NCI-H2171 treated with DMSO at 0.1 percent for 48 hours (cell line): ENCODE measurements at places on chromosomes 7 and 10.
A peak's percentile ranks its signal among the peaks of the same experiment; 100 is the strongest.

DNA sequence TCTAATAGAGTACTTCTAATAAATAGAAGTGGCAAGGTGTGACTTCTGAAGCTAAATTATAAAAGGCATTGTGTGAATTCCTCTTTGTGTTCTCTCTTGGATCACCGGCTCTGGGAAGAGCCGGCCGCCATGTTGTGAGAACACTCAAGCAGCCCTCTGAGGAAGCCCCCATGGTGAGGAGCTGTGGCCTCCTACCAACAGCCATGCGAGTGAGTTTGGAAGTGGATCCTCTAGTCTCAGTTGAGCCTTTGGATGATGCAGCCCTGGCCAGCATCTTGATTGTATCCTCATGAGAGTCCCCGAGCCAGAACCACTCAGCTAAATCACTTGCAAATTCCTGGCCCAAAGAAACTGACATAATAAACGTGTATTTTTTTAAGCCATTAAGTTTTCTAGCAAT lies 94.5 kb upstream of the CARD11 start:
- no peak for DNase-seq

DNA sequence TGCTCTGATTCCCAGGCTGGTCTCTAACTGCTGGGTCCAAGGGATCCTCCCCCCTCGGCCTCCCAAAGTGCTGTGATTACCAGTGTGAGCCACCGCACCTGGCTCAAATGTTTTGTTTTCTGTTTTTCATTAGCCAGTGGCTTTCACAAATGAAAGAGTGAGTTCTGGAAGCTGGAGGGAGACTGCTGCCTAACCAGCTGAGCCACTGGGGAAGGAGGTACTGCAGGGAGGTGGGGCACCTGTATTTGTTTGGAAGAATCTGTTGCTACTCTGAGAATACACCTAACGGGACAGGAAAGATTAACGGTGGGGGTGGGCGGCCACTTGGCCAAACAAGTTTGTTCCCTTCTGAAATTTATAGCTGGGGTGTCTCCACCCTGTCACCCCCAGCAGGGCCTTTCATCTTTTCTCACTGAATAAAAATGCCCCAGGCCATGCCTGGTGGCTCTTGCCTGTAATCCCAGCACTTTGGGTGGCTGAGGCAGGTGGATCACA lies 4.7 kb downstream of the STOX1 start:
- no peak for DNase-seq

DNA sequence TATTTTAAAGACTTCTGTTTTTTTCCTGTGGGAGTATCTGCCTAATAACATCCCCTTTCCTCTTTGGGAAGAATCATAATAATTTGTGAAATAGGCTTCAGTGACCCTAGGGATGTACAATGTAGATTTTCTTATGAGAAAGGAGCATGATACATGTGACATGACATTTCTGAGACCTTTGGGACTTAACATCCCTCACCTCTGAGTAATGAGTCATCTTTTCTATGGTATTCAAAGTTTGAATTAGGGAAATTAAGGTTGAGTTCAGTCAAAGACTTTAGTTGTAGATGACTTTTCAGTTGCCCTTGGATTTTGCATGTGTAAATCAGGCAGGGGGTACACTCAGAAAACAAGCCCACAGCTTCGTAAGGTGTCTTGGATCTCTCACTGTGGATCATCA lies 14.3 kb downstream of the GRK5 start:
- no peak for DNase-seq

- DNase-seq: no peak
These were observed 652 bp downstream of the OR2A12 start for GRCh38 chr7:144086730-144087129.

GRCh38 chr10:46267132-46267985 lies 19.4 kb upstream of the ANTXRL start:
- no peak for DNase-seq

GRCh38 chr7:145732521-145732920 lies 384.1 kb upstream of the CNTNAP2 start:
- no peak for DNase-seq

- DNase-seq: no peak
These were observed 23.2 kb downstream of the NKX2-3 start for GRCh38 chr10:99555825-99556523.

DNA sequence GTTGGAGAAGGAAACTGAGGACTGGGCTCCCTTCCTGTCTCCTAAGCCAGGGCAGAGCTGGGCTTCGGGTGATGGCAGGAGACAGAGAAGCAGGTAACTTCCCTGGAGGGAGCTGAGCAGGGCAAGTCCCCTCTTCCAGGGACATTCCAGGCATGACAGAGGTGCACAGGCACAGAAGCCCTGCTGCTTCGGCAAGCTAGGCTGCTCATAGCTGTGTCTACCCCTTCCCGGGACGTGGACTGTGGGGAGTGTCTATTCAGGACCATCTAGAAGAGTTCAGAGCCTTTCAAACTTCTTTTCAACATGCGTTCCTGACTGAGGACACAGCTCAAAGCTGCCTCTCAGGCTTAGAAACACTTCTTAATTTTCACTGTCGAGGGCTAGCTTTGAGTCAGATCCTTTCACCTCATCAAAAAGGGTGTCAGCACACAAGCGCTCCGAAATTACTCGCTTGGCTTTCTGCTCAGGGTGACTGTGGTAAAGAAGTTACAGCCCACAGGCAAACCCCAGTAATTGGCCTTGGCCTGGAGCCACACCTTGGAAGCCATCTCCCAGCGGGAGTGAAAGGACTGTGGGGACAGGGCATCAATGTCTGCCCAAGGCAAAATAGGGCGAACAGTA lies 63.7 kb upstream of the STEAP1B start:
- DNase-seq: no peak

DNA sequence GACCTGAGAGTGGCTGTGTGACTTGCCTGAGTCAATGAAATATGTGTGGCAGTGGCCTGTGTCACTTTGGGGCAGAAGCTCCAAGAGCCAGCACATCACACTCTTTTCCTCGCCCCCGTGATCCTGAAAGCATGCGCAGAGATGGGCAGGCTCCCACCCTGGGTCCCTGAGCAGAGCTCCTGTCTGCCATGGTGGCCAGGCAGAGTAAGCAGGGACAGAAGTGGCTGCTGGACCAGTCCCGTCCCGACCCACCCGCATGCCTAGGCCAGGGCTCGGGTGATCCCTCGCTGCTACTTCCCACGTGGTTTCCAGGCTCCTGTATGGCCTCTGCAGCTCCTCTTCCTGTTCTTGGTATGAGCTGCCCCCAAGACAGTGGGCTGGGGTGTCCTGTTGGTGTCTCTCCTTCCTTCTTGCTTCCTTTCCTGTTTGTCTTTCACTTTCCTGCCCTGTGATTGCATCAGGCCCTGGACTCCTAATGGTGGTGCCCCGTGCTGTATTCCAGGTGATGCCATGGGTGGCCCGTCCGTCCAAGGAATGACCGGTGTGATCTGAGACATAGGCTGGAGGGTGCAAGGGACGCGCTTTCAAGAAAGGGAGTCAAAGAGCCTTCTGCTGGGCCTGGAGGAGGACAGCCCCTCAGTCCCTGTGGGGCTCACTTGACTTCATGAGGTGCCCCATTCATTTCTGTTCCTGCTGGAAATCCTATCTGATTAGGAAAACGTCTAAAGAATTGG lies 71.4 kb upstream of the SHH start:
- DNase-seq: no peak

- DNase-seq: no peak
These were observed 328.4 kb upstream of the NFE2L3 start for GRCh38 chr7:25823571-25823970.

DNA sequence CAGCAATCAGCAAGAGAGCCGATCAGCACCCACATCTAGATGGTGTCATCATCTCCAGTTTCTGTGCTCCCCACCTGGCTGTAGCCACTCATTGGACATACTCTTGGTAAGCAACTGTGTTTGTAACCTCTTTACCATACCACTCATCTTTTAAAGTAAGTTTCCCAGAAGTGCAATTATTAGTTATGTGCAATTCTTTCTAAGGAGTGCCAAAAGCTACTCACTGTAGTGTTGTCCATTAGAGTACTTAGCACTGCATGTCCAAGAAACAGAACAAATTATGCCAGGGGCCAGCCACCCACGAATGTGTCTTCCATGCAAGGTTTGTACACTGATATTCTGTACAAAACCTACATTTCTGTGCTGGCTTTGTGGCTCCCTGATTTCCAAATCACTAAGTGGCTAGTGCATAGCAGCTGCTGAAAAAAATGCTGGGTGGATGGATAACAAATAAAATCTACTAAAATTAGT lies 131.9 kb downstream of the SRPK2 start:
- no peak for DNase-seq

GRCh38 chr10:122164815-122165483 lies 106.1 kb upstream of the BTBD16 start:
- DNase-seq: peak; percentile 61

GRCh38 chr7:44195889-44196288 lies 4.9 kb upstream of the YKT6 start:
- peak; percentile 75 for DNase-seq

- no peak for DNase-seq
These were observed 22.1 kb upstream of the STEAP4 start for GRCh38 chr7:88328787-88329186.

GRCh38 chr10:26787362-26787761 lies 73.4 kb downstream of the ABI1 start:
- DNase-seq: peak; percentile 31

- no peak for DNase-seq
These were observed 90.3 kb downstream of the CCNY start for GRCh38 chr10:35426657-35427056.

- no peak for DNase-seq
These were observed 163.9 kb downstream of the JCAD start for GRCh38 chr10:29895456-29895855.

DNA sequence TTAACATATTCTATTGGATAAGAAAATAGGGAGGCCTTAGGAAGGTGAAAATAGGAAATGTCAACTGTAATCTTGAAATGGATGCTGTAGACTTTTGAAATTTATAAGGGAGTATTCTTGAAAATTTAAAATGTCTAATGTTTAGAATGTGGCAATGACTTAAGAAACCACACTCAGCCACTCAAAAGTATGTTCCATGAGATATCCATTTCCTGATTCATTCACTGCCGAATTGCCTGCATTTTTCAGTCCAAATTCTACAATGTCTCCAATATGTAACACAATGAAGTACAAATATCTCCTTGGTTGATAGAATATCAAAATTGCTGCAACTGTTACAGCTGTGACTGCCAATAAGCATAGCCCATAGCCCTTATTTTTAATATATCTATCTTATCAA lies 25.9 kb downstream of the PRKG1 start:
- no peak for DNase-seq
